ENCODE measurements at places on chromosomes 2 and 18. TPM values are rescaled to one million over a fixed set of nuclear protein-coding genes. Genes with fewer than 3 reads are reported as not detected.

The HOXD3 gene
- total RNA-seq, result 2.1 TPM

DNA sequence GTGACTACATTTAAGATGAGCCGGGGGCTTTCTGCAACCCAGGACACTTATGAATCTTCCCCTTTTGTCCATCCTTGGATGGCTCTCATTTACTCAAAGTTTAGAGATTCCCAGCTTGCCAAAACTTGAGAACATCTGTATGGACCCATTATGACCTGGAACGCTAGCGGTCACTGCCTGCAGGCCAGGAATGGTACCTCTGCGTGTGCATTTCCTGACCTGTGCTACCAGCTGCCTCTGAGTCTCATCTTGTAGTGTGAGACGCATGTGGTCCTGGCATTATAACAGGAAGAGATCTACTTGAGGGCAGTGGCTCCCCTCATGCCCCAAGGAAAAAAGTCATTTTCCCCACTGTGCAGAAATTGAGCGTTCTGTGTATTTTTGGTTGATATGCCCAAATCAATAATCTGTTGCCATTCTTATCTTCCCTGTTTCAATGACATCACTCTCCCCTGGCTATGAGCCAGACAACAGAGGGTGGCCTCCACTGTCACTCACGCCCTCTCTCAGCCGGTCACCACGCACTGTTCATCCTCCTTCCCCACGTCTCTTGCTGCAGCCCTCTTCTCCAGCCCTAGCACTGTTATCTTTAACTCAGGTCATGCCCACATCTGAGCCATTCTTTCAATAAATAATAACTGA is 28.5 kb upstream of the NPAS2 start:
- DNase-seq, result no peak

DNA sequence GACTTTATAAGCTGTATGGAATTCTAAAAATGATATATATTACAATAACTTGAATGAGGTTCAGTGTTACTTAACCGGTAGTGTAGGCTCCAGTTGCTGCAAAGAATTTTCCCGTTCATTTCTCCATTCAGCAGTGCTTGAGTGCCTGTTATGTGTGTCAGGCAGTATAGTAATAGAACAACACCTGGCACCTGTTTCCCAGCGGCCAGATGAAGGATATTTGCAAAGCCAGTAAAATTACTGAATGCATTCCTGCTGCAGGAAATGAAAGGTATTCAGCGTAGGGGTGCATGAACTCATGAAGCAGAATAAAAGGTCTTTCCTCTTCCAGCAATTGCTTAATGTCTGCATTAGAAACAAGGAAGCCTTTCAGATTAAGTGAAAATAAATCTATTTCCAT is 18.8 kb downstream of the YPEL5 start:
- no peak for DNase-seq

DNA sequence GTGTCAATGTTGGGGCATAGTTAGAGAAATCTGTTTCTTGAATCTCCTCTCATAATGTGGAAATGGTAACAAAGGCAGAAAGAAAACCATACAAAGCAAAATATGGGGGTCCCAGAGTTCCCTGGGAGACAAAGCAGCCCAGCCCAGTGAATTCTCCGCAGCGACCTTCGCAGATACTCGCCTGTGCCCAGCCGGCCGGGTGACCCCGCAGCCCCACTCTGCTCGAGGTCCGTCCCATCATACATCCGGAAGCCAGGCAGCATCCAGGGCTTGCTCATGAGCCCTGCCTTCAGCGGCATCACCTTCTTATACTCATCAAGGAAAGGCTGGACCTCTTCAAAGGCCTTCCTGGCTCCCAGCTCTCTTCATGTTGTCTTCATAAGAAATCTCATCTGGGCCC is 774.8 kb upstream of the ID2 start:
- DNase-seq, result no peak

The HOXD13 gene
- total RNA-seq, result not detected

DNA sequence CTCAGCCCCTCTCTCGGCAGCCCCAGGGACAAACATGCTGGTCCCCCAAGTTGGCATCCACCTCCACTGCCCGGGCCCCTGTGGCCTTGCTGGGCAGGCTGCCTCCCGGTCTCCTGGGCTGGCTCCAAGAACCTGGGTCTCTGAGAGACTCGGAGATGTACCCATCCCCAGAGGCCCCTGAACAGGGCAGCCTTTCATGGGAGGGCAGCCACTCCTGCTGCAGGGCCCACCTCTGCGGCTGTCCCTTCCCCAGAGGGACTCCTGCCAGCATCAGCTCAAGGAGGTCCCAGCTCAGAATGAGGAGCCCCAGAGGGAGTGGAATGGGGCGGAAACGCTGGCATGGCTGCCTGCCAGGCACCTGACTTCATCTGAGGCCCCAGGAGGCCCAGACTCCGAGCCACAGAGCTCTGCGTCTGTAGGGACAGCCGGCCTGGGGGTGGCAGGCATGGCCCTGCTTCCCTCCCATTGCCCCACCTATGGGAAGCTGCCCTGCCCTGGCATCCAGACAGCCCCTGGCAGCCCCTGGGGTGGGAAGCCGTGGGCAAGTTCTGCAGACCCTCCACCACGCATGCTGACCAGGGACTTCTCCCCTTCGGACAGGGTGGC is 857 bp upstream of the CROCC2 start:
- DNase-seq, result no peak

- DNase-seq, result no peak
These were observed 37.3 kb upstream of the MFF start for GRCh38 chr2:227287771-227288170.

Measured in osteoblast (primary cell).